ENCODE measurements at places on chromosomes 12 and 14.

DNA sequence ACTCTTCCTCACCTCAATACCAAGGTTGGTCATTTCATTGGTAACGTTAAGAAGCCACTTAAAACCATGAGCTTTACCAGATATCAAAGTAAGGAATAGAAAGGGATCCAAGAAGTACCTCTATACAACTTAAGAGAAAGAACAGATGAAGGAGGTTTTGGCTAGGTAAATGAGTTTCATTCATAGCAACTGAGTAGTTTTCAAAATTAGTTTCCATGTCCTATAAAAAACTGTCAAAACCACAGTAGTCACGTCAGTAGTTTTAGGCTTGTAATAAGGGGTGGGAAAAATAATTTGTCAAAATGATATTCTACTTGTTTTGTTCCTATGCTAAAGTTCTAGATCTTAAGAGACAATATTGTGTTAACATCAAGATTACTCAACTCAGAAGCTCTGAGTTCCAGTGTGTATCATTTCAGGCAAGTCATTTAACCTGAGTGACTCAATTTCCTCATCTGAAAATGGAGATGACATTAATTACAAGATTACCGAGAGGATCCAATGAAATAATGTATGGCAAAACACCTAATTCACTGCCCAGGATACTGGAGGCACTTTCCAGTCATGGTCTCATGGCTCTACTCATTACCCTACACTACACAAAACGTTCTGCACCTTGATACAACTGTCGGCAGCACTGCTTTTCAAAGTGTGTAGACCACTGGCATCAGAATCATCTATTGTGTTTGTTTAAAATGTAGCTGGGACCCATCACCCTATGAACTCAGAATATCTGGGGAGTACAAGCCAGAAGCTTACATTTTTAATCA lies 24.1 kb upstream of the SLC6A13 start:
- no peak for DNase-seq

GRCh38 chr14:23442721-23443356 lies 7.4 kb upstream of the MYH7 start:
- DNase-seq, result no peak

DNA sequence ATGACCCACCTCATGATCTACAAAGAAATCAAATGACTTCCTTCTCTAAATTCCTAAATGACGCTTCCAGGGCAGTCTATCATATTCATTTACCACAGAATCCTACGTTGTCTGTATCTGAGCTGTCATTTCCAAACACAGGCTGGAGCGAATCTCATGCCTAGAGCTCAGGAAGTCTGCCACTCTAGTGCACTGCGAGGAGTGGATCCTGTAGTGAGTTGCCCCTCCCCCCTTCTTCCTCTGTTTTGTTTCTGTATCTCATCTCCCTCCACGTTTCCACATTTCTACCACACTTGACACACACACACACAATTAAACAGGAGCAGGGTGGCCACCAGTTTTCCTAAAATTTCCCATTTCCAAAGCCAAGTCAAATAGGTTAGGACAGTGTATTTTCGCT lies 415.4 kb upstream of the PRICKLE1 start:
- no peak for DNase-seq

- peak; percentile 59 for DNase-seq
Observed at GRCh38 chr12:13195785-13196129, 769 bp upstream of the EMP1 start.

All from astrocyte (in vitro differentiated cells and primary cell).